ENCODE measurements at places on chromosomes 5 and 9. TPM values are rescaled to one million over a fixed set of nuclear protein-coding genes. Genes with fewer than 3 reads are reported as not detected.

NTNG2 gene
- 4.0 TPM for polyA plus RNA-seq

GRCh38 chr5:15787681-15788080, 287.7 kb downstream of the FBXL7 start:
- no peaks in the 10 kb centered on the region for H3K36me3 ChIP-seq
- no peak overlapping the region for H3K4me3 ChIP-seq
- no peak for DNase-seq
- H3K27ac ChIP-seq = no peak overlapping the region
- H3K27me3 ChIP-seq = no peaks in the 10 kb centered on the region
- no peaks in the 10 kb centered on the region for H3K4me1 ChIP-seq

DNA sequence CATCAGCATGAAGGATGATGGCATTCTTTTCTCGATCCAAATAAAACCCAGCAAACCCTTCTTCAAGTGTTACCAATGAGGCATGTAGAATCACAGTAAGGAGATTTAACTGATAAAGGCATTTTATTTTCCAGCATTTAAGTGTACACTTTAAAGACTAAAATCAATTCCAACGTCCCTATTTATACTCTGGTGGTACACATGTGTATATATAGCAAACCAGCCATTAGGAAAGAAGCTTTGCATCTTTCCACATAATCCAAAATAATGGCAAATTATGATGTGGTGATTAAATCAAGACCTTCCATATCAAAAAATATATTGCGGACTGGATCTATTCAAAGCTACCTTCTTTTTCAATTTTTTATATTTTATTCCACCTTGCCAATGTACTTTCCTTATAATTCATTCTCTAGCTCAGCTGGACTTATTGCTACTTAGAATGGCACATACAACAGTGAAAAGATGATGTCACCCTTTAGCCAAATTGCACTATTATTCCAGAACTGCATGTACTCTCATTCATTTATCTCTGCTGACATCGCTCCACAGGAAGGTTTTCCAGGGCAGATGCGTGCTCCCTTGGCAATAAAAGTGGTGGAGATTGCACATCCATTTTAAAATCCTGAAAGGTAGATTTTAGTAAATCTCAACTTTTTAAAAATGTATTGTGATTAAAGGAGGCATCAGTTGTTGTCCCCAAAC, 63.3 kb upstream of the SLC30A5 start:
- H3K4me1 ChIP-seq = no peaks in the 10 kb centered on the region
- H3K36me3 ChIP-seq = no peaks in the 10 kb centered on the region
- peaks cover 13% of the 10 kb centered on the region for H3K27me3 ChIP-seq
- no peak overlapping the region for H3K4me3 ChIP-seq
- H3K27ac ChIP-seq = no peak overlapping the region
- no peak for DNase-seq

GRCh38 chr9:105157171-105157583, 87.3 kb upstream of the SLC44A1 start:
- H3K4me3 ChIP-seq = no peak overlapping the region
- H3K36me3 ChIP-seq = no peaks in the 10 kb centered on the region
- H3K4me1 ChIP-seq = peaks cover 6% of the 10 kb centered on the region
- H3K27me3 ChIP-seq = no peaks in the 10 kb centered on the region

DNA sequence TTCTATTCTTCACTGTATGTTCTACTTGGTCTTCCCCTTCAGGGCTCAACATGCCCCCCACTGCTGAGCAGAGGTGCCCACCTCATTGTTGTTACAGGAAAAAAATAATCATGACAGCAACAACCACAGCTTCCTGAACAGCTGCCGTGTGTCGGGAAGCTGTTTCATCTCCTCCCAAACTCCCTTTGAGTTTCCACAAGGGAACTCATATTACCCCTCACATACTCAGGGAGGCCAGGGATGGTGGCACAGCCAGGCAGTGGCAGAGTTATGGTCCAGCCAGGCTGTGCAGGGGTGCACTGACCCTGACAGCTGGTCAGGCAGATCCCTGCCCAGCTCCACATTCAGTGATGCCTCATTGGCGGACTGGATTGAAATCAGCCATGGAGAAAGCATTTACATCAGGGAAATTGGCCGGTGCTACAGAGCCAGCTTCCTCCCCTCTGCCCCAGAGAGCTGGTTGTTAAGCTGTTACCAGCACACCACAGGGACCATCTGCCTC, 37.3 kb downstream of the SARDH start:
- no peak for DNase-seq
- H3K27ac ChIP-seq = no peak overlapping the region
- H3K4me3 ChIP-seq = peak overlapping the region; percentile 80
- no peaks in the 10 kb centered on the region for H3K36me3 ChIP-seq

FAM169A gene
- 7.4 TPM for polyA plus RNA-seq

ANKRD31 gene
- polyA plus RNA-seq = 0.05 TPM

DNA sequence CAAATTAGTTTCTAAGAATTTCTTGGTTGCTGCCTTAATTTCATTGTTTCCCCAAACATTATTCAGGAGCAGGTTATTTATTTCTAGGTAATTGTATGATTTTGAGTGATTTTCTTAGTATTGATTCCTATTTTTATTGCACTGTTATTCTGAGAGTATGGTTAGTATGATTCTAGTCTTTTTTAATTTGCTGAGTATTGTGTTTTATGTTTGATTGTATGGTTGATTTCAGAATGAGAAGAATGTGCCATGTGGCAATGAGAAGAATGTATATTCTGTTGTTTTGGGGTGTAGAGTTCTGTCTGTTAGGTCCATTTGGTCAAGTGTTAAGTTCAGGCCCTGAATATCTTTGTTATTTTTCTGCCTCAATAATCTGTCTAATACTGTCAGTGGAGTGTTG, 27.1 kb downstream of the LOX start:
- H3K4me1 ChIP-seq = peaks cover 7% of the 10 kb centered on the region
- H3K27me3 ChIP-seq = no peaks in the 10 kb centered on the region
- no peak overlapping the region for H3K27ac ChIP-seq
- no peaks in the 10 kb centered on the region for H3K36me3 ChIP-seq

DNA sequence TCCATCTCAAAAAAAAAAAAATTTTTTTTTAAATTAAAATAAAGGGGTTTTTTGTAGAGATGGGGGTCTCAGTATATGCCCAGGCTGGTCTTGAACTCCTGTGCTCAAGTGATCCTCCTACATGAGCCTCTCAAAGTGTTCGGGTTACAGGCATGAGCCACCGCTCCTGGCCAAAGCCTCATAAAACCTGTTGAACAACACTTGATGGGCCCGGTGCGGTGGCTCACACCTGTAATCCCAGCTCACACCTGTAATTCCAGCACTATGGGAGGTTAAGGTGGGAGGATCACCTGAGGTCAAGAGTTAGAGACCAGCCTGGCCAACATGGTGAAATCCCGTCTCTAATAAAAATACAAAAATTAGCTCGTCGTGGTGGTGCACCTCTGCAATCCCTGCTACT, 7.7 kb upstream of the NPM1 start:
- peaks cover 7% of the 10 kb centered on the region for H3K27me3 ChIP-seq
- H3K27ac ChIP-seq = no peak overlapping the region
- no peak for DNase-seq
- H3K36me3 ChIP-seq = no peaks in the 10 kb centered on the region
- no peak overlapping the region for H3K4me3 ChIP-seq
- no peaks in the 10 kb centered on the region for H3K4me1 ChIP-seq

DNA sequence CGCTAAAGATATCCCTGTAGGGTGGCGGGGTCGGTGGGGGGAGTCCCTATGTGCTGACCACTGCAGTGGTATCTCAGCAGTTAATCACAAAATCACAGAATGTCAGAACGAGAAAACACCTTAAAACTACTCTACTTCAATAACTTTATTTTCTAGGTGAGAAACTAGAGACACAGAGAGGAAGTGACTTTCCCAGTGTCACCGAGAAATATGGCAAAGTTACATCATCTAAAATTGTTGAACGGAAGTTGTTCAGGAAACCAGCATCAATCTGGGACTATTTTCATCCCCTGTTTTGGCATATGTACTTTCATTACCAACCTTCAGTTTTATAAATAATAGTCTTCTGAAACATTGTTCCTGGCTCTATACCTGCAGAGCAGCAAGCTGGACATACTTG, 384.0 kb downstream of the SPOCK1 start:
- no peak overlapping the region for H3K4me3 ChIP-seq
- DNase-seq = no peak
- H3K36me3 ChIP-seq = no peaks in the 10 kb centered on the region
- H3K27me3 ChIP-seq = peaks cover 7% of the 10 kb centered on the region
- H3K4me1 ChIP-seq = peaks cover 4% of the 10 kb centered on the region
- no peak overlapping the region for H3K27ac ChIP-seq

- peaks cover 7% of the 10 kb centered on the region for H3K36me3 ChIP-seq
- no peak overlapping the region for H3K4me3 ChIP-seq
- DNase-seq = no peak
- peak overlapping the region; percentile 78 for H3K27ac ChIP-seq
- H3K27me3 ChIP-seq = no peaks in the 10 kb centered on the region
Observed at GRCh38 chr5:127936439-127936972, 147.1 kb upstream of the SLC12A2 start.

TOR2A gene
- polyA plus RNA-seq = 24.9 TPM

DNA sequence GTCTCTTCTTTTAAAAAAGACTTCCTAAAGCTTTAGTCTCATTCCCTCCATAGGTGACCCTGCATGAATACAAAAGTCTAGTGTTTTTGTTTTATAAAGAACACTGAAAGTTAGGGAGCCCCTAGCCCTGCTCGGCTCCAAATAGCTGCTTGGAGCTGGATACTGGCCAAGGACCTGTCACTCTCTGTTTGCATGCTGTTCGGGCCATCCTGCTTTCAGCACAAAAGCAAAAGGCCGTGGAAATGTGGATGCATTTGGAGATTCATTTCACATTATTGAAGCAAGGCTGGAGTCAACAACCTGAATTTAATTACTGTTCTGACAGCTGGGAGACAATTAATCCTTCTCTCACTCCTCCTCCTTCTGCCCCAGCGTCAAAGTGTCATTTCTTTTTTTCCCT, 151.7 kb upstream of the NMUR2 start:
- no peak overlapping the region for H3K27ac ChIP-seq
- H3K36me3 ChIP-seq = no peaks in the 10 kb centered on the region
- no peak overlapping the region for H3K4me3 ChIP-seq
- no peaks in the 10 kb centered on the region for H3K4me1 ChIP-seq

DNA sequence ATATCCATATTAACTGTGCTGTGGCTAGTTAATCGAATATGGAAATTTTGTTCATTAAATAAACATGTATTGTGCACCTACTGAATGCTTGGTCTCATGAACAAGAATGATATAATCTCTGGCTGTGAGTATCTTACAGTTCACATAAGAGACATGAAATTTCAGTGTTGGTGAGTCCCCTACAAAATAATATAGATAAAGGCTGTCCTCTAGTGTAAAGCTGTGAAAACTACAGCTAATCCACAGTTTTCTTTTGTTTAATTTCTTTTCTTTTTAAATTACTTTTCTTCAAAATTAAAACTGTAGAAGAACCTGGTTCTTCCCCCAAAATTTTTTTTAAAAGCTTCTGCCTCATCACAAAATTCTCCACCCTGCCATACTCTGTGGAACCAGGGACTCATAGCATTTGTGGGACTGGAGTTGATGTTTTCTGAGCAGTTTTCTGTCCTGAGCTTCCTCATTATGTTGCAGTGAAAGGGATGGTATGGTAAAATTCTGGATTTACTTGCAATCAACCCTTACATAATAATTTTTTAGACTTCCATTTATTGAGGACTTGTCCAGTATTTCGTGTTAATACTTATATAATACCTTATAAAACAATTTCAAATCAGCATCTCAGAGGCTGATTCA, 135.0 kb downstream of the STK32A start:
- H3K4me3 ChIP-seq = no peak overlapping the region
- no peak overlapping the region for H3K27ac ChIP-seq
- H3K4me1 ChIP-seq = no peaks in the 10 kb centered on the region
- DNase-seq = no peak
- no peaks in the 10 kb centered on the region for H3K36me3 ChIP-seq

GRCh38 chr9:111961575-111961974, 65.0 kb downstream of the UGCG start:
- peak overlapping the region; percentile 45 for H3K27ac ChIP-seq
- H3K27me3 ChIP-seq = no peaks in the 10 kb centered on the region
- no peak overlapping the region for H3K4me3 ChIP-seq
- peaks cover 32% of the 10 kb centered on the region for H3K4me1 ChIP-seq
- DNase-seq = no peak
